Fibroblast of skin of left quadriceps (primary cell): ENCODE measurements at places on chromosomes 11 and 22.

DNA sequence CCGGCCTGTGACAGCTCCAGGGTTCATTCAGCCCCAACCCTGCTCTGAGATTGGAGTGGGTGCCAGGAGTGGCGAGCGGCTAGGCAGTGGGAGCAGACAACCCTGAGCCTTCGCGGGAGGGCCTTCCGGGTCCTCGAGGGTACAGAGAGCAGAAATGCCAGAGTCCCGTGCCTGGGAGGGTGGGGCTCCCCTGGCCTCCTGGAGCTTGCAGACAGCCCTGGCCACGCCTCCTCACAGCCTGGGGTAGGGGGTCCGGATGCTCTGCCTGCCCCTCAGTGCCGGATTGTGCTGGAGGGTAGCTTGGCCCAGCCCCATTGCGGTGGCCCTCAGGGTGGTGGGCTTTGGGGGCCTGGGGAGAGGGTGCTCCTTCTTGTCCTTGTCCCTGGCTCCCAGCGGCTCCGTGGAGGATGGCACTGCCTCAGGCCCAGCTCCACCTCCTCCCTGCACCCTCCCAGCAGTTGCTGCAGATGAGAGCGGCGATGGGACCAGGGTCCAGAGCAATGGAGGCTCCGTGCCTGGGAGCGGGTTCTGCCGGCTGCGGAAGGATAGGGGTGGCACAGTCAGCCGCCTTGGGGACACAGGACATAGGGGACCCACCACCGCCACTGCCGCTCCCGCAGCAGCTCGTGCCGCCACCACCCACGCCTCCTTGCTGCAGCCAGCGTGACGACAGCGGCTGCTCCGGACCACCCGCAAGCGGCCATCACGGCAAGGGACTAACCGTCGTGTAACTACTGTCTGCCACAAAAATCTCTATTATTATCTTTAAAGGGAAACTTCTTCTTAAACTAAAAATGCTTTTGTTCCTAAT lies 34.9 kb upstream of the OR10G7 start:
- DNase-seq, result no peak

DNA sequence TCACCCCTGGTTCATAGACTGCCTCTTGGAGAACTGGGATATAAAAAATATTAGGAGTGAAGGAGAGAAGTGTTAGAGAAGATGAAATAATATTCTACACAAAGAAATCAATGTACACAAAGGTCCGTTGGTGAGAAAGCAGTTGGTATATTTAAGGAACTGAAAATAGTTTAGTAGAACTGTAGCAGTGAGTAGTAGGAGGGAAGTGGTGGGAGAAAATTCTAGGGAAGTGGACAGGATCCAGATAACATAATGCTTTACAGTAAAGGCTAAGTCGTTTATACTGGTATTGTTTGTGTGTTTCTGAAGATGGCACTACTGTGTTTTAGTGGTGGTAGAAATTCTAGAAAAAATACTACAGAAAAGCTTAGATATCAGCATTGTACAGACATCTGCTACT lies 120.8 kb upstream of the CHORDC1 start:
- DNase-seq, result no peak

- DNase-seq, result no peak
Observed at GRCh38 chr11:115775846-115776245, 271.6 kb upstream of the CADM1 start.

GRCh38 chr22:39622881-39623367 lies 52.4 kb downstream of the CACNA1I start:
- DNase-seq, result no peak

DNA sequence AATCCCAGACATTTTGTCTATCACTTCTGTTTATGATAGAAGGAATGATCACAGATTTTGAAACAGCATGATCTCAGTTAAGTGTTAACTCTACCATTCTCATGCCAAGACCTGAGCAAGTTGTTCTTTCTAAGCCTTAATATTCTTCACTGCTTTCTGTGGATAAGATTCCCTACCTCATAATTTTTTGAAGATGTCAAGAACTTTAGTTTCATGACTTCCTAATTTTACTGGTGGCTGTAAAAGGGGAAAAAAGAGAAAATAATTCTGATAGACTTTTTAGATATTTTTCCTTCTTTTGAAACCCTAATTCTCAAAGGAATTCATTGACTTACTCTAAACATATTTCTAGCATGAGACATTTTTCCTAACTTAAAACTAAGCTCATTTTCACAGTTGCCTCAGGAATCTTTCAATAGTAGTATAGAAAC lies 520.0 kb upstream of the LUZP2 start:
- no peak for DNase-seq

DNA sequence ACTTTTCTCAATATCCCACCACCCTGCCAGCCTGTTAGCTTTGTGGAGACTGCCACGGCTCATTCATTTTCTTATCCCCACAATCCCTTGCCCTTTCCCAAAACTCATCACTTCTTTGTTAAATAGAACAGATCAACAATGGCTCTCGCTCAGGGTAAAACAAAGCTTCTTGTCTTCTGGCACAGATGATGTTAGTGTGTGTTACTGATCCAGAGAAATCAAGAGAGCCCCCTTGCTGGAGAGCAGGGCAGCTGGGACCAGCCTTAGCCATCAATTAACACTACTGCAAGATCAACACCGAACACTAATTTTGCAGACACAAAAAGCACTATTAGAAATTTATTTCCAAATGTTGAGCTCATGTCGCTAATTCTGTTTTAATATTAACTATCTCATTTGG lies 420.9 kb downstream of the TENM4 start:
- DNase-seq, result no peak
